ENCODE measurements at places on chromosomes 11 and 22. TPM values are rescaled to one million over a fixed set of nuclear protein-coding genes. Genes with fewer than 3 reads are reported as not detected.
A peak's percentile ranks its signal among the peaks of the same experiment; 100 is the strongest.

DNA sequence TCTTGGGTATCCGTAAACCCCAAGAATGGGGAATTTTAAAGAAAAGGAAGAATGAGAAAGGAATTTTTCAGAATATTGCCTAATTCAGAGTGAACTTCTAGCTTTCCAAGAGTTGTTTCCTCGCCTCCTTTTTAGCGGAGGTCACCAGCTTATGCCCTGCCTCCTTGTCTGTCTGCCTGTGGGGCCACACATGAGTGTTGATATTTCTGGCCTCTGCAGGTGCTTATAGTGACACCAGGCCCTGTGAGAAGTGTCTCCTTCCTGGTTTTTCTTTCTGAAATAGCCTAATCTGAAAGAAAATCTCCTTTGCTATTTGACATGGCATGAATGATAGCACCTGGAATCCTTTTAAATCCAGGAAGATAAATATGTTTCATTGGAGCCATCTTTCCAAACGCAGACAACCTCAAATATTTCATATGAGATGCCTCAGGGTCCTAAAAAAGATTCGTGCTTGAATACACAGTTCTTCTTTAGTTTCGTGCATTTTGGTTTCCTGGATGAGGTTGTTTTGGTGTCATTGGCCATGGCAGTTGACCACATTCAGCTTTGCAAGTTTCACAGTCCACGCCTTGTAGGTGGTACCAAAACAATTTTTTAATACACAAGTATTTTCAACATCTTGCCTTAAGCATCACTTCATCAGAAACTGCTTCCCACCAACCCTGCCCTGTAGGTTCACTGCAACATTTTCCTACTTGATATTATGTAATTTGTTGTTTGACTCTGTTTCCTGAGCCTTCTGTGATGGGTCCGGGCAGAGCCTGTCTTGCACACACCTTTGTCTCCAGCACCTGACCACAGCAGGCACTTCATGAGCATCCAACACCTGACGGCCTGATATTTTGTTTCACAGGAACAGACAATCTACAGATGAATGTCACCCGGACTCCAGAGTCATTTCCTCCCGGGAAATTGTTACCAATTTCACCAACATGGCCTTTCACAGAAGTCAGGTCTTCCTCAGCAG is 159.4 kb downstream of the C11orf91 start:
- DNase-seq, result no peak
- H3K27me3 ChIP-seq, result no peaks in the 10 kb centered on the region

- no peaks in the 10 kb centered on the region for H3K36me3 ChIP-seq
- H3K27me3 ChIP-seq, result no peaks in the 10 kb centered on the region
- peaks cover 4% of the 10 kb centered on the region for H3K4me1 ChIP-seq
- no peak for DNase-seq
- H3K27ac ChIP-seq, result no peak overlapping the region
These were observed 2.7 kb upstream of the PPP6R3 start for GRCh38 chr11:68457898-68458249.

Gene LARGE2
- 108 TPM for total RNA-seq

DNA sequence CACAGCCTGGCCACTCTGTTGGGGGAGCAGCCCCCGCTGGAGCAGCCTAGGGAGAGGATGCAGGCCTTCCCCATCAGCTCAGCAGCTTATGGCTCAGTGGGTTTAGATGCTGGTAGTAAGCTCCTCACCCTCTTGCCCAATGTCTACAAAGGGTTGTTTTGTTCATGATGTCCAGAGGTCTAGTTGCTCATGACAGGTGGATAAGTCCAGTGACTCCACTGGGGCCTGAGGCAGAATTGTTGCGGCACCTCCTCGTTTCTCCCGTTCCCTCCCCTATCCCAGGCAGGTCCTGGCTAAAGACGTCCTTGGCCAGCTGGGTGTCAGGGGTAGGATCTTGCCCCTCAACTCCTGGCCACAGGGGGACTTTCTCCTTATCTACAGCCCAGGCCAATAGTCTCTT is 233.5 kb upstream of the B3GAT1 start:
- H3K36me3 ChIP-seq, result no peaks in the 10 kb centered on the region
- H3K4me3 ChIP-seq, result no peak overlapping the region
- no peak overlapping the region for H3K27ac ChIP-seq
- H3K27me3 ChIP-seq, result no peaks in the 10 kb centered on the region
- no peak for DNase-seq

- DNase-seq, result no peak
- H3K4me1 ChIP-seq, result no peaks in the 10 kb centered on the region
- no peaks in the 10 kb centered on the region for H3K36me3 ChIP-seq
- no peaks in the 10 kb centered on the region for H3K27me3 ChIP-seq
These were observed 6.8 kb downstream of the CACNA1I start for GRCh38 chr22:39577366-39577765.

DNA sequence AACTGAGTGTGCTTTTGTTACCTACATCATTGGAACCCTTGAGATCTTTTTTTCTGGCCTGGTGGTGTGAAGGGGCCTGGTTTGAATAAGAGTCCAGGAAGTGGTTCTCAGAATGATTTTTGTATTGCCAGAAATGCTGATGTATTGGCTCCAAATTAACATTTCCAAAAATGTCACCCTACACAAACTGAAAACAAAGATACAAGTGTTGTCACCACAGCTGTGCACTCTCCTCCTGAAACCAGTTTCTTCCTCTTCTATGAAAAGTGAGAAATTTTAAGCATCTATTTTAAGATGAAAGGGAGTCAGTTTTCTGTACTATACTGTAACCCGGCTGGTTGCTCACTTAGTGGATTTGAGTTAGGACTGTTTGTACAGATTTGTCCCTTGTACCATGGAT is 218.8 kb downstream of the PGR start:
- H3K4me3 ChIP-seq, result no peak overlapping the region
- no peaks in the 10 kb centered on the region for H3K36me3 ChIP-seq
- no peaks in the 10 kb centered on the region for H3K4me1 ChIP-seq
- no peaks in the 10 kb centered on the region for H3K27me3 ChIP-seq

Gene BSX
- total RNA-seq, result not detected

GRCh38 chr11:126817523-126818450 is 182.8 kb downstream of the KIRREL3 start:
- DNase-seq, result no peak
- H3K4me1 ChIP-seq, result peaks cover 5% of the 10 kb centered on the region
- H3K36me3 ChIP-seq, result no peaks in the 10 kb centered on the region
- H3K27me3 ChIP-seq, result no peaks in the 10 kb centered on the region

DNA sequence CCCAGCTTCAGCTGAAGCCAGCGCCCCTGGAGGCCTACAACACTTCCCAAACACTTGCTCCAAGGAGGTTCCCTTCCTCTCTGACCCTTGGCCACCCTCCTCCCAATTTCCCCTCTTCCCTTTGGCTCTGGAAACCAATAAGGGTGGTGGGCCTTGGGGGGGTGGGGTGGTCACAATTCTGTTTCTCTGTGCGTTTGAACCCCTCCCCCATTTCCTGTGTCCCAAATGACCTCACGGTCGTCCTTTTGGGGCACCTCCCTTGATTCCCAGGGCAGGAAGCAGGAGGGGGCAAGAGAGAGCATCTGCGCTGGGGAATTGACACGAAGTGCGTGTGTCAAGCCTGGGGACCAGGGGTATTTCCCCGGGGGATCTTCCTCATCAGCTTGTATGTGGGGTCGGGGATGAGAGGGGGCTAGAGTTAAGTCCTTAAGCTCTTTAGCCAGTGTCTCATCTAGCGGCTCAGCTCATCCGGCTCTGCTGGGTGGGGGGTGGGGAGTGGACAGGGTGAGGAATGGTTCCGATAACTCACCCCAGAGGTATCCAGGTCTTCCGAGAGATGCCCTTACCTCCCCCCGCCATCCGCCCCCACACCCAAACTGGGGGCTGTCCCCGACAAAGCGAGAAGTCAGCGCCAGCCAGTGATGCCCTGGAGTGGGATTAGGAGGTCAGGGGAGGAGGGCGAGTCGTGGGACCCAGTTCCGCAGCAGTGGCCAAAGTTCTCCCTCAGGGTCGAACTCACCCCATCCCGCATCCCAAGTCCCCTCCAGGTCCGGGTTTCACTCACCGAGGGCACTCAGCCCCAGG is 587 bp downstream of the ESAM start:
- peaks cover 52% of the 10 kb centered on the region for H3K27me3 ChIP-seq
- H3K4me3 ChIP-seq, result peak overlapping the region; percentile 76
- H3K36me3 ChIP-seq, result peaks cover 7% of the 10 kb centered on the region
- DNase-seq, result peak; percentile 43
- H3K27ac ChIP-seq, result no peak overlapping the region

Gene GRAMD1B
- 25.9 TPM for total RNA-seq

DNA sequence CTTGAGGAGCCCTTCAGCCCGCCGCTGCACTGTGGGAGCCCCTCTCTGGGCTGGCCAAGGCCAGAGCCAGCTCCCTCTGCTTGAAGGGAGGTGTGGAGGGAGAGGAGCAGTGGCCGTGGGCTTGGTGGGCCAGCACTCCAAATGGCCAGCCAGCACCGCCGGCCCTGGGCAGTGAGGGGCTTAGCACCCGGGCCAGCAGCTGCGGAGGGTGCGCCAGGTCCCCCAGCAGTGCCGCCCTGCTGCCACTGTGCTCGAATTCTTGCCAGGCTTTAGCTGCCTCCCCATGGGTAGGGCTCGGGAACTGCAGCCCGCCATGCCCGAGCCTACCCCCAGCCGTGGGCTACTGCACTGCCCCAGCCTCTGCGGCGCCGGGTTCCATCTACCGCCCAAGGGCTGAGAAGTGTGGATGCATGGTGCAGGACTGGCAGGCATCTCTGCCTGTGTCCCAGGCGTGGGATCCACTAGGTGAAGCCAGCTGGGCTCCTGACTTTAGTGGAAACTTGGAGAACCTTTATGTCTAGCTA is 82.7 kb downstream of the KCNA4 start:
- no peaks in the 10 kb centered on the region for H3K4me1 ChIP-seq
- DNase-seq, result no peak

Gene PYGM
- total RNA-seq, result 3.6 TPM

DNA sequence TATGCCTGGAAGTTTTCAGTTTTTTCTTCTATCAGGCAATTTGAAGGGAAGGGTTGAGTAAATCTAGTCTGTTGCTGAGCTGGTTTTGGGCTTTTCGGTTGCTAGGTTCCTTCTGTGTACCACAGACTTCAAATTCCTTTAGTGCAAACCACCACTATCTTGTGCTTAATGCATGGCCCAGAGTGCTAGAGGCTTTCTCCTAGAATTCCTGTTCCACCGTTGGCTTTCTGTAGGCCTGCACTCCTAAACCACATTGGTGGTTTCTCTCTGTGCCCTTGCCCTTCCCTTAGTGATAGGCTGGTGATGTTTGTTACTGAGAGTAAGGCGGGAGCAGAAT is 47.1 kb upstream of the CTSC start:
- no peaks in the 10 kb centered on the region for H3K36me3 ChIP-seq
- H3K27ac ChIP-seq, result no peak overlapping the region
- no peaks in the 10 kb centered on the region for H3K4me1 ChIP-seq
- no peaks in the 10 kb centered on the region for H3K27me3 ChIP-seq
- H3K4me3 ChIP-seq, result no peak overlapping the region
- no peak for DNase-seq

GRCh38 chr11:116498161-116498560 is 274.6 kb downstream of the BUD13 start:
- no peak overlapping the region for H3K27ac ChIP-seq
- no peak overlapping the region for H3K4me3 ChIP-seq
- H3K27me3 ChIP-seq, result peaks cover 3% of the 10 kb centered on the region
- no peak for DNase-seq

- H3K27me3 ChIP-seq, result no peaks in the 10 kb centered on the region
- no peak overlapping the region for H3K27ac ChIP-seq
- no peak for DNase-seq
These were observed 60.2 kb downstream of the PDHX start for GRCh38 chr11:34976496-34977088.

Gene TOMM22
- total RNA-seq, result 128 TPM

- H3K4me3 ChIP-seq, result no peak overlapping the region
- H3K36me3 ChIP-seq, result no peaks in the 10 kb centered on the region
- H3K4me1 ChIP-seq, result no peaks in the 10 kb centered on the region
- no peaks in the 10 kb centered on the region for H3K27me3 ChIP-seq
These were observed 83.2 kb upstream of the TNRC6B start for GRCh38 chr22:40094485-40094884.

GRCh38 chr22:44097263-44098020 is 73.3 kb downstream of the PARVB start:
- no peaks in the 10 kb centered on the region for H3K4me1 ChIP-seq
- H3K4me3 ChIP-seq, result no peak overlapping the region
- no peak for DNase-seq

DNA sequence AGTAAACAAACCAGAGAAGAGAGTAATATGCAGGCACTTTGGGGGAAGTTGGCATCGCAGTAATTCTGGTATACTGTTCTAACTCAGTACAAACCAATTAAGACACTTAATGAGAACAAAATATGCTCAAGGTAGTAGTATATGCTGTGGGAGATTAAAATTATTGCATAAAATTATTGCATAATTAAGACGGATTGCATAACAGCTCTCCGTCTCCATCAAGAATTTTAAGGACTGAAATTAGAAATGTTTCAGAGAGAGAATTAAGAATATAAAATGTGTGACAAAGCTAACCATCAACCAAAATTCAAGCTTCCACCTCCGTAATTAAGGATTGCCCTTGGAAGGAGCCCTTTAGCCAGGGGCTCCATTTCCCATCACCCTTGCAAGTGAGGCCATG is 428.5 kb downstream of the ETS1 start:
- H3K27ac ChIP-seq, result no peak overlapping the region
- no peaks in the 10 kb centered on the region for H3K36me3 ChIP-seq
- no peaks in the 10 kb centered on the region for H3K4me1 ChIP-seq
- H3K27me3 ChIP-seq, result no peaks in the 10 kb centered on the region
- no peak overlapping the region for H3K4me3 ChIP-seq

DNA sequence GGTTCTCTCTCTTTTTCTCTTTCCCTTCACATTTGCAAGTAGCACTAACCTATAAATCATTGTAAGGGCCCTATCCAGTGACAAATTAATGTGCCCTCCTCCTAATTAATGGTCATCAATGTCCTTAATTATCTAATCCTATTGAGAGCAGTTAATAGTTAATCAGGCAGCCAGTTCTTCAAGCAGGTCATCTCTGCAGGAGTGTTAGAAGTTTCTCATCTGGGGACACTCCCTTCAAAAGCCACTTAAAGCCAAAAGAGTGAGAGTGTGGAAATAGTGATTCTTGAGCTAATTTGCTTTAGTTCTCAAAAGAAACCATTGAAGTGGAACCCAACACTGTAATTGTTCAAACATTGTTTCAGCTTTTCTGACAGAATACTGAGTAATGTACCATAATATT is 141.6 kb downstream of the ELP4 start:
- H3K36me3 ChIP-seq, result no peaks in the 10 kb centered on the region
- H3K27me3 ChIP-seq, result no peaks in the 10 kb centered on the region
- no peak for DNase-seq
- peaks cover 2% of the 10 kb centered on the region for H3K4me1 ChIP-seq

Gene C11orf71
- 3.5 TPM for total RNA-seq

- H3K36me3 ChIP-seq, result no peaks in the 10 kb centered on the region
- H3K27me3 ChIP-seq, result no peaks in the 10 kb centered on the region
- H3K27ac ChIP-seq, result no peak overlapping the region
- no peaks in the 10 kb centered on the region for H3K4me1 ChIP-seq
These were observed 16.6 kb upstream of the AMPD3 start for GRCh38 chr11:10438458-10438857.

All from H9 (cell line).